Sigmoid colon (tissue), 7 donors: ENCODE measurements at places on chromosomes 2 and 18. TPM values are rescaled to one million over a fixed set of nuclear protein-coding genes. Genes with fewer than 3 reads are reported as not detected.

DNA sequence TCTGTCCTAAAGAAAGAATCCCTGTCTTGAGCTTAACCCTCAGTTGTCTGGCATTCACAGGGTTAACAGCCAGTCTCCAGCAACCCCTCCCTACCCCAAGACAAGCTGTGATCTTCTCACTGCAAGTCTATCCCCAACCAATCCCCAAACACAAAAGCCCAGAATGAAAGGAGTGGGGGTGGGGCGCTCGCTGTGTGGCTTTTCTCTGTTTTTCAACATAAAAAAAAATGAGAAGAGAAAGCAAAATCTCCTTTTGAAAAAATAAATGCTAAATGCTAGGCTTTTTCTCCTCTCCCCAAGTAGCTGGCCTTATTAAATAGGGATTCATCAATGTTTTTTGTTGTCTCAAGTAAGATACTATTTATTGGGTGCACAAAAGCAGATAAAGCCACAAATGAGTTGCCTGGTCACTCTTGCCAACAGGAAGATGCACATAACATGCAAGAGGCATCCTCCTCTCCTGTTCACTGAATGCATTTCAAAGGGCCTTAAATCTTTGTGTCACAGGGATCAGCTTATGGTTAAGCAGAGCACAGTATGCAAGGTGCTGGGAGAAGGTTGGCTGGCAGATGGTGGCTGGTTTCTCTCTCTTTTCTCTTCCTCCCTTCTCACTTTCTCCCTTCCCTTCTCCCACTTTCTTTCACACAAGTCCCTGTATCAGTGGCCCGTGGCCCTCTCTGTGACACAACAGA, 225.6 kb downstream of the CMPK2 start:
- DNase-seq: no peak

GRCh38 chr18:48292782-48293424, 116.3 kb downstream of the ZBTB7C start:
- DNase-seq: no peak

GRCh38 chr2:27878825-27879224, 11.4 kb downstream of the RBKS start:
- DNase-seq: no peak

GRCh38 chr2:70668432-70668831, 99.6 kb downstream of the ADD2 start:
- DNase-seq: peak; percentile 5

GRCh38 chr18:8194431-8194830, 414.8 kb upstream of the RAB12 start:
- no peak for DNase-seq

The KRTCAP3 gene
- total RNA-seq: not detected

The SCYGR4 gene
- total RNA-seq: not detected

GRCh38 chr2:45128580-45128997, 119.3 kb upstream of the SIX2 start:
- DNase-seq: no peak

DNA sequence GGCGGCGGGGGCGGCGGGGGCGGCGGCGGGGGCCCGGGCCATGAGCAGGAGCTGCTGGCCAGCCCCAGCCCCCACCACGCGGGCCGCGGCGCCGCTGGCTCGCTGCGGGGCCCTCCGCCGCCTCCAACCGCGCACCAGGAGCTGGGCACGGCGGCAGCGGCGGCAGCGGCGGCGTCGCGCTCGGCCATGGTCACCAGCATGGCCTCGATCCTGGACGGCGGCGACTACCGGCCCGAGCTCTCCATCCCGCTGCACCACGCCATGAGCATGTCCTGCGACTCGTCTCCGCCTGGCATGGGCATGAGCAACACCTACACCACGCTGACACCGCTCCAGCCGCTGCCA, 644 bp downstream of the ONECUT2 start:
- no peak for DNase-seq

DNA sequence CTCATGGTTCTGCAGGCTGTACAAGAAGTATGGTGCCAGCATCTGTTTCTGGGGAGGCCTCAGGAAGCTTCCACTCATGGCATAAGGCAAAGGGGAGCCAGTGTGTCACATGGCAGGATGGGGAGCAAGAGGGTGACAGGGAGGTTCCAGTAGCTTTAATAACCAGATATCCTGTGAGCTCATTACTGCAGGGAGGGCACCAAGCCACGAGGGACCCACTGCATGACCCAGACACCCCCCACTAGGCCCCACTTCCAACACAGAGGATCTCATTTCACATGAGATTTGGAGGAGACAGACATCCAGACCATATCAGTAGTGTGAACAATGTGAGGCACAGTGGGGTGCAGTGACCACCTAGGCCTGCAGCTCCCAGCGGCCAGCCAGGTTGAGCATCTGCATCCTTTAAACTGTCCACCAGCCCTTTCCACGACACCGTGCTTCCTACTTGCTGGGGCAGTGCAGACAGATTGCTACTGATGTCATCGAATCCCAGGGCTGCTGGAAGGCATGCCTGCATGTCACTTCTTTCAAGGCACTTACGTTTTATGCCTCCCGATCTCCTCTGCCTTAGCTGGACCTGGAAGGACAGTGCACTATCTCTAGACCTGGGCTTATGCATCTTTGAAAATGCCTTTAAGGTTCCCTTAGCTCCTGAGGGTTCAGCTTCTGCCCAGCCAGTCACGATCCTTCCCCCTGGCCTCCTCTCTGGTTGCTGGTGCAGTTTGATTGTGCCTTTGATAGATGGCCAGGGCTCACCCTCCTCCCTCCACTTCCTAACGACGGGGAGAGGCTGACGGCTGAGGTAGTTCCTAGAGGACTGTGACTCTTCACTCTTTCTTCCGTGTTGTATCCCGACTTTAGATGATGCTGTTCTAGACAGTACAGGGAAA, 174.3 kb downstream of the FAM210A start:
- no peak for DNase-seq

The UGT1A3 gene
- not detected for total RNA-seq

GRCh38 chr2:69196327-69197117, 183.5 kb downstream of the ANTXR1 start:
- no peak for DNase-seq

DNA sequence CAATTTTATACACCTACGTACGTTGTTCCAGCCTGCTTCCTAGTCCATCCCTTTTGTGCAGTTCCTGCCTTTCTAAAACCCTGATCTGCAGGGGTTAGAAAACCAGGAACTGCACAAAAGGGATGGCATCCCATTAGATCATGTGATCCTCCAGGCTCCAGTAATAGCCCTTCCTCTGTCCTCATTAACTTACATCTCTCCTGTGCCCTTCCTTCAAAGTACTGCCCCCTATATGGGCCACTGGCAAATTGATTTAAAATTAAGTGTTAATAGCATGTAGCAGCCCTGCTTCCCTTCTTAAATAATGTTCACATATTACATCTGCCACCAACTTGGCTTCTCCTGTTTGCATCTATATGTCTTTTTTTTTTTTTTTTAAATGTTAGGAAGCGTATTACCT, 61.3 kb upstream of the NXPH2 start:
- DNase-seq: no peak

DNA sequence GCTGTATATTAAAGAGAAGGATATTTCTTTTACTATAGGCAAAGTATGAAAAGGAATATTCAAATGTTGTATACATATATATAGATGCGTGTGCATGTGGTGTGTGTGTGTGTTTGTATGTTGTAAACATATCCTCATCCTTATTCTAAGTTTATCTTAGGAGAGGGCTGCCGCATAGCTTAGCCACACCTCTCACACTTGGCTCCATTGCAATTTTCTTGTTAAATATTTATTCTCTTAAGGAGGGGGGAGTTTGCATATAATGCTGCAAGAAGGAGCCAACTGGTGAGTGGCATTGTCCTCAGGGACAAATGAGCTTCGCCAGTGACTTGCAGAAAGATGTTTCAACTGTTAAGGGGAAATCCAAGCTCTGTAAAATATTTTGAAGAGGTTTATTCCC, 360.1 kb upstream of the RND3 start:
- DNase-seq: no peak

GRCh38 chr2:127255146-127255545, 35.0 kb upstream of the CYP27C1 start:
- DNase-seq: no peak

DNA sequence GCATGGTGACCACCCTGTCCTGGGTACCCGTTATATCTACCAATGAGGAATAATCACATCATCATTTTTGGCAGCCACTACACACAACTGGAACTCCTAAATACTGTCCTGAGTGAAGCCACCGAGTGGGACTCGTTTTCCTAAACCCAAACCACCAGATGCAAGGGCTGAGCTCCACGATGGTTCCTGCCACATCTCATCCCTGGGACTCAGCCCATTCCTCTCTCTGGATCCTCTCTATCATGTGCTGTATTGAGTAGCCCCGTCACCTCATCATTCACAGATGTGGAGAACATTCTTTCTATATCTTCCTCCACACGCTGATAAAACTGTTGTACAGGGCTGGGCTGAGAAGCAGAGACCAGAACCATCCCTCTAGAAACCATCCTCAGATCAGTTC, 79.4 kb upstream of the SMAD7 start:
- DNase-seq: no peak

GRCh38 chr2:47016172-47016913, 100.7 kb upstream of the MCFD2 start:
- no peak for DNase-seq

GRCh38 chr2:88177556-88177955, 7.4 kb downstream of the THNSL2 start:
- DNase-seq: no peak

DNA sequence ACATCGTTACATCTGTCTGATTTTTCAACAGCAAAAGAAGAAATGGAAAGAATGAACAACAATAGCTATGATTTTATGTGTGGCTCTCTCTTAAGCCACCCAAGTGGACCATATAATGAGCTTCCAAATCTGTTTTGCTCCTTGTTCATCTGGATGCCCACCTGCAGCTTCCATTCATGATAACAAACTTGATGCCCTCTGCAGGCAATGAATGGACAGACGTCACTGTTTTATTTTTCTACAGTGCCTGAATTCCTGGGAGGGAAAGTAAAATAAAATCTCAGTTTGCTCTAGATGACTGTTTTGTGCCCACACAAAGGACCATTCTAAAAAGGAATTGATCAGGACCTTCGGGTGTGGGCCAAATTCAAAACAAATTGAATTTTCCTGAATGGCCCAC, 5.0 kb downstream of the MREG start:
- DNase-seq: no peak

GRCh38 chr2:206867006-206867405, 72.3 kb upstream of the CPO start:
- DNase-seq: no peak

The CCDC148 gene
- total RNA-seq: 0.36 TPM

The CYBRD1 gene
- 202 TPM for total RNA-seq

- DNase-seq: no peak
Observed at GRCh38 chr2:201820383-201821007, 14.2 kb downstream of the CDK15 start.

The IL36G gene
- total RNA-seq: not detected

GRCh38 chr18:67862069-67862468, 345.5 kb upstream of the DSEL start:
- no peak for DNase-seq

The TUBA3E gene
- total RNA-seq: not detected

DNA sequence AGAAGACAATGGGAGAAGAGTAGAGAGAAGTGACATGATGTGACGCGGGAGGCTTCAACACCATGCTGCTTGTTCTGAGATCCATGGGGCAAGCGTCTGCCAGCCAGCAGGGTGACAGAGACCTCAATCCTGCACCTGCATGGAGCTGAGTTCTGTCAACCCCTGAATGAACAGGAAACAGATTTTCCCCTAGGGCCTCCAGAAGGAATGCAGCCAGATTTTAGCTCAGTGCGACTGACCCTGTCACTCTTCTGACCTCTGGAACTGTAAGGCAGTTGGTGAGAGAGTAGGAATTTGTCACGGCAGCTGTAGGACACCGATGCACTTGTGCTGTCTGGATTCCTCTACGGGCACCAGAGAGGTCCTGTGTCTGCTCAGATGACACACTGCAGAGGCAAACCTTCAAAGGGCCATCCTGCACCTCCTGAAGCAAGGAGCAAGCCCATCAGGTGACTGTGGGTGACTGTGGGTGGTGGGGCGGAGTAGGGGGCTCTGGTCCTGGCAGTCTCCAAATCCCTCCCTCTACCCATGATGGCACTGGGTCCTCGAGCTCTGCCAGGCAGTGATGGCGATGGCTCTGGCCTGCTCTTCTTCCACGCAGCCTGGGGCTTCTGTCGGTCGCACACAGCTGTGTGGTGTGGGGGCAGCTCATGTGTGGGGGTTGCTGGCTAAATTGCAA, 194.3 kb upstream of the TWIST2 start:
- DNase-seq: no peak

The COX5B gene
- 701 TPM for total RNA-seq

GRCh38 chr18:48754993-48755473, 195.7 kb downstream of the SMAD7 start:
- no peak for DNase-seq

- DNase-seq: no peak
Observed at GRCh38 chr2:134379293-134379692, 125.4 kb downstream of the MGAT5 start.

GRCh38 chr2:220572385-220572784, 945.0 kb downstream of the SLC4A3 start:
- DNase-seq: no peak
